ENCODE measurements at places on chromosomes 11 and 22.

- DNase-seq, result no peak
Measured at GRCh38 chr22:24592851-24593558, at the start of gene LRRC75B. Gene LRRC75B (minus strand): TSS chr22:24593073. CDS start chr22:24593039, 34 bp downstream.

DNA sequence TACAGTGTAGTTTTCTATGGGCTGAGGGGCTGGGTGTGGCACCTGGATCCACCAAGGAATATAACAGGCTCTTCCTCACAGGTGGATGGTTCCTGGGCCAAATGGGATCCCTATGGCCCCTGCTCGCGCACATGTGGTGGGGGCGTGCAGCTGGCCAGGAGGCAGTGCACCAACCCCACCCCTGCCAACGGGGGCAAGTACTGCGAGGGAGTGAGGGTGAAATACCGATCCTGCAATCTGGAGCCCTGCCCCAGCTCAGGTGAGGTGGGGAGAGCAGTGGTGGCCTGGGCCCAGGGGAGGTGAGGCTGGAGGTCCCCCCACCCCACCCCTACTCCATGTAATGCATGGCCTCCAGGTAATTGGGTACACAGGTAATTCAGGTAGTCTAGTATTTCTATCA, 20.7 kb downstream of the ADAMTS15 start:
- no peak for DNase-seq

- no peak for DNase-seq
Measured at GRCh38 chr11:44805596-44805995, 78.8 kb downstream of the TSPAN18 start.

DNA sequence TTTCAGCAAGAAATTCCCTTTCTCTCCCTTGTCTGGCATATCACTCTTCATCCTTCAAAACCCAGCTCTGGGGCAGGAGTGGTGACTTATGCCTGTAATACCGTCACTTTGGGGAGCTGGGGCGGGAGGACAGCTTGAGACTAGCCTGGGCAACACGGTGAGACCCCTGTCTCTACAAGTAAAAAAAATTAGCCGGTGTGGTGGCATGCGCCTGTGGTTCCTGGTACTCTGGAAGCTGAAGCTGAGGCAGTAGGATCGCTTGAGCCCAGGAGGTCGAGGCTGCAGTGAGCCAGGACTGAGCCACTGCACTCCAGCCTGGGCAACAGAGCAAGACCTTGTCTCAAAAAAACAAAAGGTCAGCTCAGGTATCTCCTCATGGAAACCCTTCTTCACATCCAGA, 1.4 kb upstream of the RCE1 start:
- no peak for DNase-seq

GRCh38 chr11:76918941-76919386, 58.2 kb downstream of the ACER3 start:
- DNase-seq, result no peak

- DNase-seq, result no peak
Measured at GRCh38 chr11:14645015-14645912, 1.7 kb downstream of the PDE3B start.

DNA sequence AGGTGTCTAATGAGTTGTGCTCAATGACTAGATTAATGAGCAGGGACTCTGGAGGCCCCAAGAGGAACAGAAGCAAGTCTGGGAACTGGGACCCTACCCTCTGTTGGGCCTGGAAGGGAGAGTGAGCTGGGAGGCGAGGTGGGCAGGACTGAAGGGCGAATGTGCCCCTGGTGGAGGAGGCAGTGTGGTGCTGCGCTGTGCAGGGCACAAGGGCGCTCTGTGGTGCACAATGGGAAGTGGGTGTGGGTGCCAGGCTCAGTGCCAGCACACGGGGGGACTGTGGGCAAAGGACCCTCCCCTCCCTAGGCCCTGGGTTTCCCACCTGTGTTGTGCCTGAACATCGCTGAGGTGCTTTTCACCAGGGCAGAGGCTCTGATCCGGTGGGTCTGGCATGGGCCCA, 57.5 kb upstream of the TTLL12 start:
- no peak for DNase-seq

GRCh38 chr11:92758241-92758780, 211.1 kb upstream of the MTNR1B start:
- DNase-seq, result no peak

DNA sequence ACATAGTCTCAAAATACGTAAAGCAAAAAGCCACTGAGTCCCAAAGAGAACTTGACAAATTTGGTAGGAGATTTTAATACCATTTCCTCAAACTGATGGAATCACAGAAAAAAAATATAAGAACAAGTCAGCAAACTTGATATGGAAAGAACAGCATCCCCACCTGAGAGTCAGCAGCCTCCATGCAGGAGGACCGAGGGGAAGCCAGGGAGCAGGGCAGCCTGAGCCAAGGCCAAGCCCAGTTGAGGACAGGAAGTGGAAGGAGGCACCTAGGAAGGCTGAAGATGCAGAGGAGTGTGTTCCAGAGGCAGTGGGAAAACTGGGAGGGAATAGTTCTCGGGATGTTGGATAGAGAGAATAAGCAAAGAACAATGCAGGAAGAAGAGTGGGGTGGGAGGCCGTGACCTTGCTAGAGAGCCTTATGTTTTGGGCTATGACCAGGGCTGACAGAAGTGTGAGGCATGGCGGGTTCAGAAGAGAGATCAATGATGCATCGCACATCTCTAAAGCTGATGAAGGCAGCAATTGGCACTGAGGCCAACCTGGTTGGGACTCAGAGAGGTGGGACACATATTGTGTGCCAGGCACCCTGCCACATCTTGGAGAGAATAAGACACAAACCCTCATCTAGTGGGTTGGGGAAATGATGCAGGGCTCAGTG, 15.4 kb downstream of the APOA4 start:
- no peak for DNase-seq

DNA sequence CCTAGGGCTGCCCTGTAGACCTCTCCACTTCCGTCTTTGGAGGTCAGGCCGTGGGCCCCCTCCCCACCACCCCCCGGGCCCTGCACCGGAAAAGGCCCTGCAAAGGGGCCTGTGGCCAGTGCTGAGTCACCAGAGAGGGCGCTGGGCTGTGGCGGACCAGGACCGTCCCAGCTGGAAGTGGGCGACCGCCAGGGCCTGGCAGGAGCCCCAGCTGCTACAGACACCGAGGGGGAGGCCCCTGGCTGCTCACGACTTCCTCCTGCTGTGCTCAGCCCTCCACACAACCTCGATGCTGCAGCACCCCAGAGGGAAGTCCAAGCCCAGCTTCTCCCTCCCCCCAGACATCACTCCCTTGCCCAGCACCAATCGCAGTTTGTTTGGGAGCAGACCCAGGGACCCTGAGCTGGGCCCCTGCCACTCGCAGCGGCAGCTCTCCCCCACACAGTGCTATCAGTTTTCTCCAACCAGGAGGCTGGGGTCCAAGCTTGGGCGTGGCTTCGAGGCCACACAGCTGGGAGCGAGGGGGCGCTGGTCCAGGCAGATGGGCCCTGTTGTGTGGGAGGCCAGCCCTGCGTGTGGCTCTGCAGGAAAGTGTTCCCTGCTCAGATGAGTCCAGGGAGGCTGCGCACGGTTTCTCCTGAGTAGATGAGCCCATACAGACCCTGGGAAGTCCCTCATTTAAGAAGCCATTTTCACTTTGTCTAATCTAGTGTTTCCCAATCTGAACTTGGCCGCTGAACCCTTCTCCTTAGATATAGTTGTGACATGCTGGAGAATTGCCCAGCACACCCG, 5.6 kb upstream of the SH3BP1 start:
- DNase-seq, result no peak

GRCh38 chr11:113596658-113597057, 109.5 kb downstream of the TMPRSS5 start:
- DNase-seq, result no peak

DNA sequence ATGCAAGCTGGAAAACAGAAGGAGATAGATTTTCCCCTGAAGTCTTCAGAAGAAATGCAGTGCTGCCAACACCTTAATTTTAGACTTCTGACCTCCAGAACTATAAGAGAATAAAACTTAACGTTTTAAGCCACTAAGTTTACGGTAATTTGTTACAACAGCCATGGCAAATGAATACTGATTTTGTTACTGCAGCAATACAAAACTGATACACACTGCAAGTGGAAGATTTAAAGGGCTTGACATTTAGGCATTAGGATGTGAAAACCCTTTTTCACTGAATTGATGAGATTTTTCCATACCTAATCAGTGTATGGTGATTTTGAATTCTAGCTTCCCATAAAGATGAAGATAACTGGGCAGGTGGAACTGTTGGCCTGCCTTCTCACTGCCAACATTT, 22.1 kb upstream of the LMO2 start:
- no peak for DNase-seq

DNA sequence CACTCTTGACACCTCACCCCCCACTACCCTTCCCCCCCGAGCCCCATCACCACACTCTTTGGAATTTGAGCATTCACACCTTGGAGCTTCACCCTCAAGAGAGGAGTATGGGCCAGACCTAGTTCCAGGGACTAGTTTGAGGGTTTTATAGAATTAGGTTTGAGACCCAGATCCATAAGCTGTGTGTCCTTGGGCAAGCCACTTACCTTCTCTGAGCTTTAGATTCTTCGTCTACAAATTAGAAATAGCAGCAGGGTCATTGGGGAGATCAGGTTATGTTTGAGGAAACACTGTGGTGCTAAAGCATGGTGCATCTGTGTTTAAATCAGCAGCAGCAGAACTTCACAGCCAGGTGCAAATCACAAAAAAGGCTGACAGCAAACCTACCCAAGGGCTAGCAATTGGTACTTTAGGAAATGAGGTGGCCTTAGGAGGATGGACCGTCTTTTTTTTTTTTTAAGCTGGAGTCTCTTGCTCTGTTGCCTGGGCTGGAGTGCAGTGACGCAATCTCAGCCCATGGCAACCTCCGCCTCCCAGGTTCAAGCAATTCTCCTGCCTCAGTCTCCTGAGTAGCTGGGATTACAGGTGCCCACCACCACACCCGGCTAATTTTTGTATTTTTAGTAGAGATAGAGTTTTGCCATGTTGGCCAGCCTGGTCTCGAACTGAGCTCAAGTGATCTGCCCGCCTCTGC, 114.8 kb downstream of the MICAL2 start:
- no peak for DNase-seq

DNA sequence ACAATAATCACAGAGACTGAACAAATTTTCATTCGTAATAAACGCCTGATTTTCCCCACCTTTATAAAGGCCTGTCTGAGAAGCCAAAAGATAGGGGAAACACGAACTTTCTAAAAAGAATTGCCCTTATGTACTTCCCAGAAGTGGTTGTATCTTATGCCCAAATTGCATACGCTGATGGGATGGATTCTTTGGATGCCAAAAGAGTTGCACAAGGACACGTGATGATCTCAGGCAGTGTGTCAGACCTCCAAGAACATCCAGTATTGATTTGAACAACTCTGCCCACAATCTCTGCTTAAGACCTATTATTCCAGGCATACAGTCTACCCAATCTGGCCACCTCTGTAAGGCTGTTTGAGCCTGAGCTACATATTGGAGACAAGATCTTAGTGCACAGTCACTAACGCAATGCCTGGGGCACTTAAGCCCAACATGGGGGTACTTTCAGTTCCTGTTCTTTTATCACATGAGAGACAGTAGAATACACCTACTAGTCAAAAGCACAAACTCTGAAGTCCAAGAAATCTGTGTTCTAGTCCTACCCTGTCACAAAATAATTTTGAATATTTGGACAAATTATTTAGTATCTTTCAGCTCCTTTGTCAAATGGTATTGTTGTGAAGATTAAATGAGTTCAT, 38.9 kb downstream of the OR10A6 start:
- DNase-seq, result no peak

DNA sequence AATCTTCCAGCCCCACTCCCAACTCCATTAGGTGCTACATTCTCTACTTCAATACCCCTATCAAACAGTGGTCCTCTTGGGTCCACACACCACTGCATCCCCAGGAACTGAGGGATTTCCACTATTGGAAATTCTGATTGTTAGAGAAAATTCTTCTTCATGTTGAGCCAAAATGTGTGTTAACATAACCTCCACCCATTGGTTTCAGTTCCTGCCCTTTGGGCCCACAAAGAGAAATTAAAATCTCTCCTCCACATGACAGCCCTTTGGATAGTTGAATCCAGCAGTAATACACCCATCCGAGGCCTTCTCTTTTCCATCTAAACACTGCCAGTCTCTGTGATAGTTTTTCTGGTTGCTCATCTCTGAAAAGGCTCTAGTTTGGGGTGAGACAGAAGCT, 2.1 kb downstream of the VSIG2 start:
- DNase-seq, result no peak

DNA sequence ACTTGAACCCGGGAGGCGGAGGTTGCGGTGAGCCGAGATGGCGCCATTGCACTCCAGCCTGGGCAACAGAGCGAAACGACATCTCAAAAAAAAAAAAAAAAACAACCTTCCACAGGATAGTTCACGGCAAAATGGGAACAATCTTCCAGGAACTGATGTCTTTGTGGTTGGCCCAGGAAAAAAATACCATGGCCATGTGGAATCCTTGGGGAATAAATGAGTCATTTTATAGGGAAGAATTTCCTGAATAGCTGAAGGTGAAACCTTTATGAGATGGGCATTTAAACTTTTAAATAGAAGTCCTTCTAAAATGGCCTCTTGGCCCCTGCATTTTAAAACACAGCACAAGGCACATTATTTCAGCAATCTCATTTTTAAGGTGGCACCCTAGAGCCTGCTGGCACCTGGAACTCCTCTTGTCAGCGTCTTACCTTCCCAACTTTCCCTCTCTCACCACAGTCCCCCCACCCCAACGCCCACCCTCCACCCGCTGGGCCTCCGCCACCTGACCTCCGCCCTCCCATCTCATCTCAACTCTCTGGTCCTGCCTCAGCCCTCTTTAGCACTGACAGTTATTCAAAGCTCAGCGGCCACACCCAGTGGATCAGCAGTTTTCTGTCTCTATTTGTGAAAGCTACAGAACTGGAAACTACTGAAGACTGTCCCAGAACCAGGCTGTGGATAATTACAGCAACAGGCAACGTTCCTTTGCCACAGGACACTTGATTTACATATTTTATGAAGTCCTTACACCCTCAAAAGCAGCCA, 43.1 kb downstream of the SCGB1A1 start:
- no peak for DNase-seq

- no peak for DNase-seq
Measured at GRCh38 chr11:103636232-103636631, 400.2 kb upstream of the DDI1 start.

- DNase-seq, result no peak
Measured at GRCh38 chr11:73652046-73652730, 5.8 kb downstream of the PLEKHB1 start.

GRCh38 chr22:22031183-22031945, 48.8 kb upstream of the TOP3B start:
- DNase-seq, result no peak

- no peak for DNase-seq
Measured at GRCh38 chr11:96218006-96218405, 125.0 kb downstream of the MAML2 start.

DNA sequence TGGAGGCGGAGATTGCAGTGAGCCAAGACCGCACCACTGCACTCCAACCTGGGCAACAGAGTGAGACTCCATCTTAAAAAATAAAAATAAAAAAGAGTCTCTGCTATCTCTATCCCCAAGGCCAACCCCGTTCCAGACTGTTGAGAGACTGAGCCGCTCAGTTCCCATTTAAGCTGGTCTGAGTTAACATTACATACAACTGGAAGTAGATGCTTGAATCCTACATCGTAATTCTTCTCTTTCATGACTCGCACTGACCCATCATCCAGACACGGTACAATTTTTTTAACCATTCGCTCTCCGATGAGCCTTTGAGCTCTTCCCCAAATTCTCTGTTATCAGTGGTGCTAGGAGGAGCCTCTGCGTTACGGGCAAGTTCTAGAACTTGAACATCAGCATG, 4.9 kb upstream of the CYTH4 start:
- DNase-seq, result no peak
